ENCODE measurements at places on chromosomes 5 and 9.

DNA sequence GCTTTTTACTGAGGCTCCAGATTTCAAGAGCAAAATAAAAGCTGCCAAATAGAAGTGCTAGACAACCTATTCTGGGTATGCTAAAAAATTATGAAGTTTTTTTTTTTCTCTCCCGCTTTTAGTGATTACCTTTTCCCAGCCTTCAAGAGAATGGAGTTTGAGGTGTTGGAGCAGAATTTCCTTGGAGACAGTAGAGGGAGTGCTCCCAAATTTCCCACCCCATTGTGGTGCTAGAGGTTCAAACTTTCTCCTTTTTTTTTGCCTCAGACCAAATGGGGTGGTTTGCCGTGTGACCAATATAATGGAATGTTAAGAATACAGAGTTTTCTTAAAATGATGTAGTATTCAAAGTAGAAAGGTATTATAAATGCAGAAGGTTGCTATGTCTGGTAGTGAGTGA is 244.2 kb upstream of the RIOK2 start:
- H3K27ac ChIP-seq: no peak overlapping the region
- H3K36me3 ChIP-seq: no peaks in the 10 kb centered on the region
- no peak overlapping the region for H3K4me3 ChIP-seq
- DNase-seq: no peak
- H3K27me3 ChIP-seq: no peaks in the 10 kb centered on the region

DNA sequence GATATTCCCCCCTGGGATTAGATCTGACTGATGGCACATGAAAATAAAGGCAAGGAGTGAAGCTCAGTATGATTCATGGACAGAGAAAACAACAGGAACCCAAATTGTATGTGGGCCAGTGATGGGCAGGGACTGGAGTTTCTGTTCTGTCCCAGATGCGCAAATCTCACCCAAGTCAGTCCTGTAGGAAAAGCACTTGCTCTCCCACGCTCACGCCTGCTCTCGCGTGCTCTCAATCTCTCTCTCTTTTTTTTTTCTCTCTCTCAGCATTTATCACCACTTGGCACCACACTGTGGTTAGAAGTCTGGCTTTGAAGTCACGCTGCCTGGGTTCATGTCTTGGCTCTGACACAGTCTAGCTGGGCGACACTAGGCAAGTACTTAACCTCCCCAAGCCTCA is 106.5 kb upstream of the LRRTM2 start:
- peak overlapping the region; percentile 22 for H3K4me3 ChIP-seq
- H3K27ac ChIP-seq: peak overlapping the region; percentile 57
- peaks cover 50% of the 10 kb centered on the region for H3K4me1 ChIP-seq
- no peak for DNase-seq

GRCh38 chr5:112757468-112758208 is 20.0 kb downstream of the APC start:
- no peaks in the 10 kb centered on the region for H3K4me1 ChIP-seq
- peak overlapping the region; percentile 7 for H3K27ac ChIP-seq
- no peak for DNase-seq
- H3K36me3 ChIP-seq: peaks cover 3% of the 10 kb centered on the region
- H3K4me3 ChIP-seq: no peak overlapping the region
- peaks cover 3% of the 10 kb centered on the region for H3K27me3 ChIP-seq

GRCh38 chr5:151622367-151623088 is 31.4 kb upstream of the FAT2 start:
- no peaks in the 10 kb centered on the region for H3K36me3 ChIP-seq
- no peak for DNase-seq
- no peak overlapping the region for H3K4me3 ChIP-seq
- H3K27ac ChIP-seq: no peak overlapping the region
- peaks cover 6% of the 10 kb centered on the region for H3K27me3 ChIP-seq
- no peaks in the 10 kb centered on the region for H3K4me1 ChIP-seq

DNA sequence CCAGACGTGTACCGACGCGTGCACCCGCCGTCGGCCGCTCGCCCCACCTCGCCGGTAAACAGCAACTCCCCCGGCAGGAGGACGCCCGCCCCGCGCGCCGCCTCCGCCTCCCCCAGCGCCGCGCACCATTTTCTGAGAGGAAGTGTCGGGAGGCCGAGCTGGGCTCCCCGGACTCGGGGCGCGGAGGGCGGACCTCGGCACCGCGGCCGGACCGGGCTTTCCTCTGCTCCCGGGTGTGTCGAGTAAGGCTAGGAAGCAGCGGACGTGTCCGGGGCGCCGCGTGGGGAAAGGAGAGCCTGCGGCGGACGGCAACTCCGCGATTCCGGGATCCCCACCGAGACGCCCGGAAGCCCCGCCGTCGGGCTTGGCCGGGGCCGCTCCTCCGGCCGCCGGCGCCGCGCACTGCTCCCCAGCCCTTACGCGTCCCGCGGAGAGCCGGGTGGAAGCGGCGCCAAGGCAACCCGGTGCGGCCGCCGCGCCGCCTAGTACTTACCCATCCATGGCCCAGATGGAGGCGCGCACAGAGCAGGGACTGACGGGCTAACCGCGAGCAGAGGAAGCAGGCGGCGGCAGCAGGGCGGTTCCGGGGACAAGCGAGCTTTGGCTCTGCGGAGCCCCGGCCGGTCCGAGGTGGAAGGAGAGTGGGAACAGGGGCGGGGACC is at the start of gene PTBP3:
Gene PTBP3, minus strand, starts transcription at position 643 of the 662 bp plus-strand sequence. CDS start 35,754 bp downstream, outside the sequence.
- H3K4me1 ChIP-seq: peaks cover 31% of the 10 kb centered on the region
- H3K27ac ChIP-seq: peak within 1 kb of the TSS; percentile 95
- H3K36me3 ChIP-seq: peaks cover 8% of the 10 kb centered on the region

- peaks cover 25% of the 10 kb centered on the region for H3K27me3 ChIP-seq
- H3K4me3 ChIP-seq: no peak overlapping the region
- no peaks in the 10 kb centered on the region for H3K4me1 ChIP-seq
- no peaks in the 10 kb centered on the region for H3K36me3 ChIP-seq
- H3K27ac ChIP-seq: no peak overlapping the region
Measured at GRCh38 chr9:36745977-36746376, 173.3 kb downstream of the MELK start.

DNA sequence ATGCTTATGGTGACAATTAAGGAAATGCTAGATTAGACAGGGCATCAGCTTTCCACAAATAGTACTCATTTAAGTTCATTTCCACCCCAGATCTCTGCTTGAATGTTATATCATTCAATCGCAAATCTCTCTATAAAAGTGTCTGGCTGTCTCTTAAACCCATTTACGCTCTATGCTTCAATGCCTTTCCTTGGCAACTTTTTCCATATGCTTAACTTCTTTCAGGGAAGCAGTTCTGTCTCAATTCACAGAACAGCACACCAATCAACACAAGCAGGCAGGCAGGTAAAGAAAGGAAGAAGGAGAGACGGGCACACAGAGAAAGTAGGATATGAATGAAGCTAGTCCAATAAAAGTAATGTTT is 243.1 kb downstream of the DENND1A start:
- no peak overlapping the region for H3K4me3 ChIP-seq
- peaks cover 11% of the 10 kb centered on the region for H3K4me1 ChIP-seq
- DNase-seq: no peak
- H3K27me3 ChIP-seq: no peaks in the 10 kb centered on the region
- H3K27ac ChIP-seq: no peak overlapping the region

DNA sequence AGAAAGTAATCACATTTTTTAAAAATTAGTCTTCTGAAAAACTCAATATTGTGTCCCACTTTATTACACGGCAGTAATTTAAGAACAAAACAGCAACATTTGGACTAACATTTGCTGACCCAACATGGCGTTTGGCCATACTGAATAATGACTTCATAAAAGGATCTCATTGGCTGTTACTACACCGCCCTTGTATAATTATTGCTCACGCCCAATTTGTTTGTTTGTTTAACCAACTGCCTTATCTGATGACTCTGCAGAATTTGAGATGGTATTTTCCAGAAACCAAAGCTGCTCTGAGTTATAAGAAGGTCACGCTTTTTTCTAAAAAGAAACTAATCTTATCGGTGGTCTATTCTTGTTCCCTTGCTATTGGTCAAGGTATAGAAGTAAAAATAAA is 200.2 kb upstream of the TARS1 start:
- H3K27ac ChIP-seq: no peak overlapping the region
- peaks cover 2% of the 10 kb centered on the region for H3K27me3 ChIP-seq
- no peaks in the 10 kb centered on the region for H3K36me3 ChIP-seq
- peaks cover 23% of the 10 kb centered on the region for H3K4me1 ChIP-seq
- no peak for DNase-seq

GRCh38 chr5:149387982-149388381 is 8.9 kb upstream of the IL17B start:
- no peaks in the 10 kb centered on the region for H3K4me1 ChIP-seq
- peaks cover 2% of the 10 kb centered on the region for H3K27me3 ChIP-seq
- H3K36me3 ChIP-seq: no peaks in the 10 kb centered on the region
- DNase-seq: no peak
- no peak overlapping the region for H3K27ac ChIP-seq

- H3K4me1 ChIP-seq: peaks cover under 1% of the 10 kb centered on the region
- no peak overlapping the region for H3K27ac ChIP-seq
- H3K36me3 ChIP-seq: no peaks in the 10 kb centered on the region
- H3K4me3 ChIP-seq: no peak overlapping the region
- no peak for DNase-seq
- peaks cover 3% of the 10 kb centered on the region for H3K27me3 ChIP-seq
Measured at GRCh38 chr9:68678430-68678829, 26.6 kb upstream of the PIP5K1B start.

- no peak overlapping the region for H3K27ac ChIP-seq
- no peak overlapping the region for H3K4me3 ChIP-seq
- H3K27me3 ChIP-seq: no peaks in the 10 kb centered on the region
- no peak for DNase-seq
Measured at GRCh38 chr9:4964540-4964939, 20.5 kb upstream of the JAK2 start.

DNA sequence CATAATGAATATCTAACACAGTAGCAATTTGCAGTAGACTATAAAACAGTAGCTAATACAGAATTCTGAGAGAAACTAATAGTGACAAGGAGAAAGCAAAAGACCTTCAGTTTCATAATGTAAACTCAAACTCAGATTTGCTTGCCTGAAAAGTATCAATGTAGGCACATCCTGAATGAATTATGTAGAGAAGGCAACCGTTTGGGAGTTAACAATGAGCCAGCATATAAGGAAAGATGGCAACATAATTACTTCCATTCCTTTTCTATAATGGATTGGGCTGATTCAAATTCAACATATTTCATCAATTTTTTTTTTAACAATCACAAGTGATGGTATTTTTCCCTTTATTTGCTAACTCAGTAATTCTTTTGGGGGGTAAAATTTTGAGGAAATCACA is 261.6 kb downstream of the SEMA5A start:
- no peaks in the 10 kb centered on the region for H3K36me3 ChIP-seq
- no peak overlapping the region for H3K4me3 ChIP-seq
- H3K4me1 ChIP-seq: no peaks in the 10 kb centered on the region
- H3K27me3 ChIP-seq: no peaks in the 10 kb centered on the region
- H3K27ac ChIP-seq: no peak overlapping the region
- DNase-seq: no peak

DNA sequence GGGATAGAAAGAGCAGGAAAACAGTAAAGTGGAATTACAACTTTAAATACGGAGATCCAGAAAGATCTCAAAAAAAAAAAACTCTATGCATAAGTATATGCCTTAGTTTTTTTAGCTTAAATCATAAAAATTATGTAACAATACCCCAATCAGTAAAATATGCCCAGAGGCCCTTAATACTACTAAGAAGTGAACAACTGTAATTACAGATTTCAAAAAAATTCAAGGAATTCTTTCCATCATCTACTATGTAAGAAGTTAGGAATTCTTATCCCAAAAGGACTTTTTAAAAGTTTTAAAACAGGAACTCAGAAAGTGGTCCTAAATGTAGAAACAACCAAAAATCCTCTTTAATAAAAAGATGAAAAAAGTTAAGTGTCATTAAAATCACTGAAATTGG is 111.3 kb downstream of the SSBP2 start:
- no peak overlapping the region for H3K4me3 ChIP-seq
- no peaks in the 10 kb centered on the region for H3K27me3 ChIP-seq
- DNase-seq: no peak
- H3K27ac ChIP-seq: no peak overlapping the region
- peaks cover 3% of the 10 kb centered on the region for H3K36me3 ChIP-seq
- H3K4me1 ChIP-seq: no peaks in the 10 kb centered on the region

DNA sequence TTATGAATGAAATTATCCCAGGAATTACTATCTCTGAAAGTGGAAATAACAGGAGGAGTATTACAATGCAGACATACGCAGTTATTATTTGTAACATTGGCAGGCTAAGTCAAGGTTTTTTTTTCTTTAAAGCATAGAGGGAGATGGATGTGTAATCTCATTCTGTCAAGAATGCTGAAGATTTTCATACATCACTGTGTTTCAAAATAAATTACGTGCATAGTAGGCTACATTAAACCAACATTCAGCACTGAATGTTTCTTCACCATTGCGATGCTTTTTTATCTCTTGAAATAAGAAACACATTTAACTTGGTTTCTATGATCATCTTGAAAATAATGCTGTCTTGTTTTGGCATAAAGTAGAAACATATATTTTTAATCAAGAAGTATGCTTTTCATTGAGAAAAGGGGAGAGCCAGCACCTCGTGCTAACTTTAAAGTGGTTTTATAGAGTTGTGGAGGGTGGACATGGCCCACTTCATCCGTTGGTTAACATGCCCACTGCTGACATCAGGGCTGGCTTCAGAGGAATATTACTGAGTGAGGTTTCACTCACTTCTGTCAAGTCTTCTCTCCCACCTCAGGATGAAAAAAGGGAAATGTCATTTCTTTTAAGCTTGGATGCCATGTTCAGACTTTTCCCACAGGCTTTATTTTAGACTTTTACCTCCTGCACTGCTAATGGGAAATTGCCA is 203.6 kb upstream of the MEF2C start:
- H3K4me3 ChIP-seq: no peak overlapping the region
- H3K36me3 ChIP-seq: no peaks in the 10 kb centered on the region
- DNase-seq: no peak
- no peak overlapping the region for H3K27ac ChIP-seq
- H3K4me1 ChIP-seq: no peaks in the 10 kb centered on the region

GRCh38 chr5:14156650-14157492 is 13.7 kb downstream of the TRIO start:
- H3K27me3 ChIP-seq: peaks cover 9% of the 10 kb centered on the region
- H3K27ac ChIP-seq: no peak overlapping the region
- no peak overlapping the region for H3K4me3 ChIP-seq

GRCh38 chr9:130703501-130703900 is 9.9 kb downstream of the EXOSC2 start:
- peaks cover 24% of the 10 kb centered on the region for H3K36me3 ChIP-seq
- no peak for DNase-seq

DNA sequence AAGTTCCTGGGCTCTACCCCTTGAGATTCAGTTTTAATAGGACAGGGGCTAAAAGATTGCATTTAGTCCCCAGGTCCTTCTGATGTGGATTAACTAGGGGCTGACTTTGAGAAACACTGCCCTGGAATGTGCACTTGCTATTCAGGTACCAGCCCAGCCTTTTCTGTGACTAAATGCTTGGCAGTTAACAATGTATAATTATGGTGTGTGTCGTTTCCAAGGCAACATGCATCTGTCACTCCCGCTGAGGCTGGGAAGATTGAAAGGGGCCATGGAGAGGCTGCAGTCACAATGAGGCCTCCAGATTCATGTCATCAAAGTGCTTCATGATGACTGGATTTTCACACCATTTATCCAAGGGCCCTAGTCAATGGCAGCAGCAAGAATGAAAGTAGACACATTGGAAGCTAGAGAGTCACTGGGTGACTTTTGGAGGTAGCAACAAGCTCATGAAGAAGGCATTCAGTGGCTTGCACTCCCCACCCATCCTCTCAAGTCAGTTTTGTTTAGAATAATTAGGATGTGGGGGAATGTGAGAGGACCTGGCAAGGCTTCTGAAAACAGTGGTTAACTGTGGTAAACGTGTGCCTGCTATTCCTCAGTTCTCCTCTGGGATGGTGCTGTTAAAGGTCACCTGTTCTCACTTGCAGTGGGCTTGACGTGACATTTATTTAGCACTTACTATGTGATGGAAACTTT is 28.3 kb downstream of the RAI14 start:
- no peak overlapping the region for H3K4me3 ChIP-seq
- no peaks in the 10 kb centered on the region for H3K4me1 ChIP-seq
- H3K27ac ChIP-seq: no peak overlapping the region
- DNase-seq: no peak
- peaks cover 9% of the 10 kb centered on the region for H3K27me3 ChIP-seq

Measured in activated naive CD8-positive, alpha-beta T cell treated with anti-CD3 and anti-CD28 coated beads, Interleukin-2, amount 10 ng/mL, durations not matched to agents 7 days and 5 days (primary cell).